ENCODE measurements at places on chromosomes 16 and 17.

DNA sequence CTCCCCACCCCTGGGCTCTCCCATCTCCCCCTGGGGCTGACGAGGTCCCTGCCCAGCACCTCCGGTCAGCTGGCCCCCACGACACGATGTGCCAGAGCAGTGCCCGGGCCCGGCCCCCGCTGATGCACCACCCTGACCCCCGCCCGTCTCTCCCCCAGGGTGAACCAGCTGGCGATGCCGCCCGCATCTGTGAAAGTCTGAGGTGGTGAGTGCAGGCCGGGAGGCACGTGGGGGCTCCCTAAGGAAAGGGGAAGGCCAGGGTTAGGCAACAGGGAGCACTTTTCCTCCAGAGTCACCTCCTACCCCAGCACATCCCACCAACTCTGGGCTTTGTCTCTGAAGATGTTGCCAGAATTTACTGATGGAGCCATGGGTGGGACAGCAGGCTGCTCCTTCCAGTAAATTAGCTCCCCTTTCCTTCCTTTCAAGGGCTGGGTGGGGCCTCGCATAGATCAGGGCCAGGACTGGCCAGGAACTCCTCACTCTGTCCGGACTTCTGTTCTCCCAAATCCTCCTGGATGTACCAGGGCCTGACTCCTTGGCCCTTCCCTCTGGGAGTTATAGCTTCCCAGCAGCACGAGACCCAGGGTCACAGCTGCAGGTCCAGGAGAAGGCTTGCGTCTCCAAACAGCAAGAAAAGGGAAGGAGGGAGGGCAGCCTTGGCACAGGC, 18.3 kb downstream of the MYBBP1A start:
- DNase-seq, result no peak

- DNase-seq, result no peak
Measured at GRCh38 chr17:57010487-57010886, 32.6 kb downstream of the SCPEP1 start.

DNA sequence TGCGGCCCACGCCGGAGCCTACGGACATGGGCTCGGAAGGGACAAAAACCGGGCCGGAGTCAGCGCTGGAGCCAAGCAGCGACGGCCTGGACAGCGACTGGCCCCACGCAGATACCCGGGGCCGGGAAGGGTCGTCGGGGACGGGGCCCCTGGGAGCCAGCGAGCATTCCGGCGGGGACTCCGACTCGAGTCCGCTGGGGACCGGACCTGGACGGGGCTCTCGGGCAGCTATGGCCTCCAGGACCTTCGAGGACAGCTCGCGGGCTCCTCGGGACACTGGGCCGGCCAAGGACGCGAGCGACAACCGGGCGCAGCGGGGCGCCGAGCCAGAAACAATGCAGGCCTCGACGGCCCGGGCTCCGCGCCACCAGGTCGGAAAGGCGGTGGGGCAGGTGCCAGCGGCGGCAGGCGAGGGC, 1.0 kb downstream of the MYO15B start:
- no peak for DNase-seq

DNA sequence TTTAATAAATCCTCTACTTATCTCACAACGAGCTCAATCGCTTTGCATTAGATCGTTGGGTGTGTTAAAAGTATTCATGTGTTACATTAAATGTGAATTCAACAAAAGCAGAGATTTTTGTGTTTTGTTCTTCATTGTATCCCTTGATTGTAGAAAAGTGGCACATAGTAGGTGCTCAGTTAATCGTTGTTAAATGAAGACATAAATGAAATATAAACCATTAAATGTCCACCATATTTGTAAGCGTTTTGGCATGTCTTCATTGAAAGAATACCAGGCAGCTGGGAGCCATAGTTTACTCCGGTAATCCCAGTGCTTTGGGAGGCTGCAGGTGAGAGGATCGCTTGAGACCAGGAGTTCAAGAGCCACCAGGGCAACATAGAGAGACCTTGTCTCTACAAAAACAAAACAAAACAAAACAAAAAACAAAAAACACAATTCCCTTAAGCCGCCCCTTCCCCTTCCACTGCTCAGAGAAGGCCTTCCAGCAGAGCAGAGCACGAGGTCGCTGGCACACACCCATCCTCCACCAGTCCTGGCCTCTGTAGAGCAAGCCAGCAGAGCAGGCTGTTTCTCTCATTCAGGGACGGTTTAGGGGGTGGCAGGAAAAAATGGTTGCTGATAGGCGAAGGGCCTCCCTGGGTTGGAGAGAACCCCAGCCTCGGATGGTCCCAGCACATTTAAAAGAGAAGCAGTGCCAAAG, 673 bp upstream of the CHD9 start:
- no peak for DNase-seq

DNA sequence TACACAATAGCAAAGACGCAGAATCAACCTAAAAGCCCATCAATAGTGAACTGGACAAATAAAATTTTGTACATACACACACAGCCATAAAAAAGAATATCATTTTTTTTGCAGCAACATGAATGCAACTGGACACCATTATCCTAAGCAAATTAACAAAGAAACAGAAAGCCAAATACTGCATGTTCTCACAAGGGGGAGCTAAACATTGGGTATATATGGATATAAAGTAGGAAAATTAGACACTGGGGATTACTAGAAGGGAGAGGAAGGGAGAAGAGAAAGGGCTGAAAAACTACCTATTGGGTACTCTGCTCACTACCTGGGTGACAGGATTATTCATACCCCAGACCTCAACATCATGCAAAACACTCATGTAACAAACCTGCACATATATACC, 28.2 kb downstream of the ADAMTS18 start:
- DNase-seq, result no peak

- no peak for DNase-seq
Measured at GRCh38 chr16:17364319-17365210, 106.2 kb downstream of the XYLT1 start.

DNA sequence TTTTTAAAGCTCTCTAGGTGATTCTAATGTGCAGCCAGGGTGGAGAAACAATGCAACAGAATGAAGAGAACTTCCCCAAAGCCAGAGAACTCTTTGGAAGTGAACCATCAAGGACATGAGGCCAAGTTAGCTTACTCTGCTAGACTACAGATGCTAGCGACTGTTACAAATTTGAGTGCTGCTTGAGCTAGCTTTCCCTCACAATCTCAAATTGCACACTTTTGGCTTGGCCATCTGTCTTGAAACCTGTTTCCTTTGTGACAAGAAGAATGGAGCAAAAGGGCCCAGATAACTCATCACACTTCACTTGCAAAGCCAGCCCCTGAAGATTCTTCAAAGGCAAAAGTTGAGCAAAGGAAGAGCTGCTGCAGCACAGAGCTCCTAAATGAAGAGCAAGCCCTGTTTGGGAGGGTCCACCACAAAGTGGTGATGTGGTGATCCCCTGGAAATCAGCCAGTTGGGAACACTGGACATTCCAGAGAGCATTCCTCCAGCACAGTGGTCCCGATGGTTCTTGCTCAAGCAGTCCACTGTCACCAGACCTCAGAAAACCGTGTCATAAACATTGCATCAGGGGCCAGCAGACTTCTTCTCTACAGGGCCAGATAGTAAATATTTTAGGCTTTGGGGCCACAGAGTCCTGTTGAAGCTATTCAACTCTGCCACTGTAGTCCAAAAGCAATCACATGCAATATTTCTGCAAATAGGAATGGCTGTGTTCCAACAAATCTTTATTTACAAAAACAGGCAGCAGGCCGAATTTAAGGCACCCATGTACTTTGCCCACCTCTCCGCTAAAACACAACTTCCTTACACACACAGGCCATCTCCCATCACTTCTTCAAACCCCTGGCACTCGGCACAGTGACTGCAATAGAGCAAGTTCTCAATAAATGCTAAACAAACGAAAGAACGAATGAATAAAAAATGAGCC, 21.2 kb downstream of the SLC39A11 start:
- DNase-seq, result no peak

DNA sequence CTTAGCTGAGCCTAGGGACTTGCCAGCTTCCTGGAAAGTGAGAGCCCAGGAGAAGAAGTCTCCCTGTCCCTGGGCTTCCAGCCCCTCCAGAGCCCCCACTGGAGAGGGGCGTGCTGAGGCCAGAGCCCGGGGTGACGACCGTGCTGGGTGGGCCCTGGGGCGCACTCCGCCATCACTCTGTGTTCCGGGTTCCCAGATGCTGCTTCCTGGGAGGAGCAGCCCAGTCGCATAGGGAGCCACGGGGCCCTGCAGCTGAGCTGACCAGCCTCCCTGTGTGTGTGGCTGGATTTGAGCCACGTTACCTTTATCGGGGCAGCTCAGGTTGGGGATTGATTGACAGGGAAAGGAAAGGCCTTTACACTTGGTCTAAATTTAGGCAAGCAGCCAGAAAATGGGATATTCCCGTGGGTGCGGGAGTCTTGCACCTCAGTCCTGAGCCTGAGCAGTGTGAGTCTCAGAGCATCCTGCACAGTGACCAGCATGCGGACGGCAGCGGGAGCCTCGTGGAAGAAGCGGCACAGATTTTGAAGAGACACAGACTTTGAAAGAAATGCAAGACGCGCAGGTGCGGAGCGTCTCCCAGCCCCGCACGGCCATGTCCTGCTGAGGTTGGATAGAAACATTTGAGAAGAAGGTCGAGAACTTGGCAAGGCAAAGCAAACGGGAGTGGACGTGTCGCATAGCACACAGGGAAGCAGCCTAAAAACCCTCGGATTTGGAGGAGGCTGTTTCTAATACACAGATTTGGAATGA, 51.3 kb upstream of the ZNF750 start:
- no peak for DNase-seq

- DNase-seq, result no peak
Measured at GRCh38 chr16:78720416-78720815, 621.0 kb downstream of the WWOX start.
